Stimulated activated CD8-positive, alpha-beta memory T cell treated with anti-CD3 and anti-CD28 coated beads, Interleukin-15, amount 100 ng/mL, for 48 hours (primary cell): ENCODE measurements at places on chromosomes 4 and X.

DNA sequence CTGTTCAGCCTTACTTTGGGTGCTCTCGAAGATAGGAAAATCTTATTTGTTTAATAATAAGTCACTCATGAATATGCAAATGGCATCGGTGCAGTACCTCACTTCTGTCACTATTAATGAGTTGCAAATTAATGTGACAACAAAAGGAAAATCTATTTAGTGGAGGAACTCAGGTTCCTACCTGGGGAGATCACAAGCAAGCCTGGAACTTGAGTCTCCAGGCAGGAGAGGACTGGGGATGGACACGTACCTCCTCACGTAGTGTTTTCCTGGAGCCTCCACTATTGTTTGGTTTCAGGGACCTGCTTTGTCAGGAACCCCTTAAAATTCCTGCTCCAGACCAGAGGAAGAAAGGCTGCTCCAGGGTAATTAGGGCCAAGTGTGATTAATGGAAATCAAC lies 82.1 kb downstream of the BCOR start:
- no peak for DNase-seq

DNA sequence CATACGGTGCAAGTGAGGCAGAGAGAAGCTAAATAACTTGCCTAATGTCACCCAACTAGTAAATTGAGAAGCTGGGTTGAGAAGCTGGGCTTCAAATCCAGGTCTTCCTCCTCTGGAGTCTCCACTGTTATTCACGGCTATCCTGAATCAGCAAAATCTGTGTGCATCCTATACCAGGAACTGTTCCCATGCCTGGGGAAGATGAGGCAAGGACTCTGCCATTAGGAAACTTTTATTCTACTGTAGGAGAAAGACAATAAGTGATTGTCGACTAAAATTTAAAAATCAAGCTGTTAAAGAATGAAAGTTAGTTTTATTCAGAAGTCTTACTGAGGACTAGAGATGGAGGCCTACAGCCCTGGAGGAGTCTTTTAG lies 872 bp upstream of the TEC start:
- DNase-seq: no peak

DNA sequence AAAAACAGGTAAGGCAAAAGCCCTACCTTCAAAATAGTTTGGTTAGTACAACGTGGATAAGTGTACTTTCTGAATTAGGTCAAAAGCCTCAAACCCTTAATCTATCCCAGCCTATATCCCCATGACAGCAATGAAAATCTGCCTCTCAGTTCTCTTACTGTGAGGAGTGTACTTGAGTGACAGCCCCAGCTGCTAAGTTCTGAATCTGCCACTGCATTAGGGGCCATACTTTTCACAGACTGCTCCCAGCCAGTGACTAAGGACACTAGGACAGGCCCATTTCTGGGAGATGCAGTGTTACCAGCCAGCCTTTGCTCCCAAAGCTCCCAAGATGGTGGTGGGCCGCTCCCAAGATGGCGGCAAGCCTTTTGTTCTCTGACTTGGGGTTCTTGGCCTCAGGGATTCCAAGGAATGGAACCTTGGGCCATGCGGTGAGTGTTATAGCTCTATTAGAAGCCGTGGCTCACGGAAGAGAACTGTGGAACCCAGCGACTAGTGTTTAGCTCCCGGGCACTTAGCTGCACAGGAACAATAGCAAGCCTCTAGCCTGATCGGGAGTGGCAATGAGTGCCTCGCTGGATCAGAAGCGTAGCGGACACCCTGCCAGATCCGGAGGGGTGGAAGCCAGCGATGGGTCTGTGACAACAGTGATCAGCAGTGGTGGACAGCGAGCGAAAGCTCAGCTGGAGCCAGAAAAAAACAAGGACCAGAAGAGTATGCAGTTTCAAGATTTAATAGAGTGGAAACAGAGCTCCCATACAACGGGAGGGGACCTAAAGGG lies 175.6 kb upstream of the NRK start:
- DNase-seq: no peak

DNA sequence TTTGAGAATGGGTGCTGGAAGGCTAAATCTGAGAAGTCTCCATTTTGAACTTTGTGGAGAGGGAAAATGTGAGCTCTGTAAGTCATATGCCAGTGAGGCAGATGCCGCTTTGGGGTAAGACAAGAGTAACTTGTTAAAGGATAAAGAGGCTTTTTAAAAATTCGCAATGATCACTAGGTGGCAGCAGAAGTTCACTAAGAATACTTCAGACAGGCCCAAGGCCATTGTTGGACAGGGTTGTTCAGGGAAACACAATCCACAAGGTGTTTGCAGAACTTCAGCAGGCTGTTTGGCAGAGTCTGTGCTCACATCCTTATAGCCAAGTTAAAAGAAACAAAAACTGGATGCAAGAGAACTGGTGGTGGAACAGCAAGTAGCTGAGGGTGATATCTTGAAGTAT lies 13.7 kb upstream of the PIGA start:
- DNase-seq: no peak

DNA sequence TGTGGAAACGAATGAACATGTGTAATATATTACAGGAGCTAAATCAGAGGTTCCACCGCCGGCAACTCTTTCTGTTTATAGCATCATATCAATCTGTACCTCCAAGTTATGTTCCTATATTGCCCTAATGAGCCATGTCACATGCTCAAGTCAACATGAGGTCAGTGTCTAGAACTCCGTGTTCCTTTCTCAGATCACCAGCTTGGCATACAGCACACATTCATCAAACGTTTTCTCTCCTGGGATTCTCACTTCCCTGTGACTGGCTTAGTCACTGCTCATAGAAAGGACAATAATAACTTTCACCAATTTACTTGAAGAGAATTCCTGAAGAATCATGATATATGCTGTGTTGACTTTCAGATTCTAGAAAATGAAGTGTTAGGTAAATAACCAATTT lies 532.0 kb upstream of the SPANXN1 start:
- DNase-seq: no peak

GRCh38 chrX:151711787-151712186 lies 4.0 kb upstream of the FATE1 start:
- DNase-seq: no peak

- no peak for DNase-seq
Measured at GRCh38 chrX:154091678-154092077, 5.8 kb downstream of the MECP2 start.
